ENCODE measurements at places on chromosomes 7 and 10.

DNA sequence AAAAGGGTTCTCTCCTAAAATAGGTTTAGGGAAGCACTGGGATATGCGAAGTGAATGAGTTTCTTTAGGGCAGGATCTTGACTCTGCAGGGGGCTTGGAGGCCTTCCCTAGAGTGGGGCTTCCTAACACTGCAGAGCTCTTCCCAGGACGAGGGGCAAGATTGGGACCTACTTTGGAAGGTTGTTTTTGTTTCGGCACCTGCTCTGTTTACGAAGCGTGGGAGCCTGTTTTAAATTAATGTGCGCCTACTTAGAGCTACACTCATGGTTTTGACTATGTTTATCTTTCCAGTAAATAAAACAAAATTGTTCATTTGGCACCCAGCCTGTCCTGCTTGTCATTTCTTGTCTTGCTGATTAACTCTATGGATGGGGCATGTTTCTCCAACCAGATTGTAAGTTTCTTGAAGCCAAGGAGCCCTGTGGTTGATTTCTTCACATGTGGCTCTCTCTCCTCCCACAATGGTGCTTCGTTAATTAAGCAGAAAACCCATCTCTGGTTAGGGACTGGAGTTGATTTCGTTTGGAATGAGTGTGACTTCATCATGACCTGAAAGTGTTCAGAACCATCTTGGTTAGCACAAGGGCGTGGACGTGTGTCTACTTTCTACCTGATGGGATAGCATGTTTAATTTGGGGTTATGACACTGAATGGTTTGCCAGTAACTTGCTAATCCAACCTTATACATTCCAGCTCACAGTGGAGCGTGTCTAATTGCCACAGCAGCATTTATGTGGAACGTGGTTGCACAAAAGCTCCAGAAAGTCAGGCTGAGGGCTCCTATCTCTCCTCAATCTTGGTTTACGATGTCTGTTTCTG, 98.1 kb downstream of the TCF7L2 start:
- no peak for DNase-seq

DNA sequence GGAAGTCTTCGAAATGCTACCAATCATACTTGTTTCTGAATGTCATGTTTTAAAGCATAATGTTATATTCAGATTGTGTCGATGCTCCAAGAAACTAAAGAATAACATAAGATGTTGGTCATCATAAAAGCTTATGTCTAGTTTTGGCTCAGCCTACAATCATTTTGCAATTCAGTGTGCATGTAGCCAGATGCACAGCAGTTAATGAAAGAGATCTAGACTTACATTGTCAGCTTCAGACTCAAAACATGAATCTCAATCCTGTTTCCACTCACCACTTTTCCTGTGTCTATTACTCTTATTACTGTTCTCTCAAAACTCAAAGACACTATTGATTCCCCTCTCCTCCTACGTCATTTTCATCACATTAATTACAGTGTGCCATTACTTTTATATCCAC, 21.4 kb downstream of the TMEM196 start:
- DNase-seq = no peak

- DNase-seq = no peak
Measured at GRCh38 chr7:87608431-87608830, 7.7 kb upstream of the ABCB1 start.

DNA sequence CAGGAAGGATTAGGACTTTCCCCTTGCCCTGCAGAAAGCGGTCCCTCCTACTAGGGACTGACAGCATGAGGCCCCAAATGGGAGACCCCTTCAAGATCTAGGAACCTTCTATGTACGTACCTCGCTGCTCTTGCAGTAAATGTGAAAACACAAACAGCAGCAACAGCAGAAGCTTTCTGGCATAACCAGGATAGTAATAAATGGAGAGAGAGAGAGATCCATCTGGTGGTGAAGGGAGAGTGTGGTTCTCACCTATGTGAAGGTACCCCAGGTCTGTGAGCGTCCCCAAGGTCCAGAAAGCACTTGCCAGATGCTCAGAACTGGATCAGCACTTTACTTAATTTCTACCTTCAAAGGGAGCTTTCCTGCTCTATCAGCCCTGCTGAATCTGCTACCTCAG, 592.7 kb downstream of the PARD3 start:
- DNase-seq = no peak

- DNase-seq = no peak
Measured at GRCh38 chr7:5397736-5398135, 25.9 kb downstream of the TNRC18 start.

DNA sequence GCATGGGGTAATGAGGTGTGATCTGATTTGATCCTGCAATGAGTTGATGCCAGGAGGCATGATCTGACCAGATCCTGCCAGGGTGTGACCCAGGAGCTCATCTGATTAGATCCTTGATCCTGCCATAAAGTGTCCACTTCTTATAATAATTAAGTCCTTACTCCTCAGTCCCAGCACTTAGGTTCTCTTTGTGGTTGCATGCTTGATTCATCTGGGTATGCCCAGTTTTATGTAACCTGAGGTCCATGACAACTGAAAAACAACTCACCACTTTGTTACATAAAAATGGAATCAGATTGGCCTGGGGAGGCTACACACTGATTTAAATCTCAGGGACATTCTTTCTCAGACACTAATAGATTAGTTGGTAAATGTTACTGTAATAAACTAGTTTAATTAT, 19.1 kb downstream of the ACADSB start:
- no peak for DNase-seq

DNA sequence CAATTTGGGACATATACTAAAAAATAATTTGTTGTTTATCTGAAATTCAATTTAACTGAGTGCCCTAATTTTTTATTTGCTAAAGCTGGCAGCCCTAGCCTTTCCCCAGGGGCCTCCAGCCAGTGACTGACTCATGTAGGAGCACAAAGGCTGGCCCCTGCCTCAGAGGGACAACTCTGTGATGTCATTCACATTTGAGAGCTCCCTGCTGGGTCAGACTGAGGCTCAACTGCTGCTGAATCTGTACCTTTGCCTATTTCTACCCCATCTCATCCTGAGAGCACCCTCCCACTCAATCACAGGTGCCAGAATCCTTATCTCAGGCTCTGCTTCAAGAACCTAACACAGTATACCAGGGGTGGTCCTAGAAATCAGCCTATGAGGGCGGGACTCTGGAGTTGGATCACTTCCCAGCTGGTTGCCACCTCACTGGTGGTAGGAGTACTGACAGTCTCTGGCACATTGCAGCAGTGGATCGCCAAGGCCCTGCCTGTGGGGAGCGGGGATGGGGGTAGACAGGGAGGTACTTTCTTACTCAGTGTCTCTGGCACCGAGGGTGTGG, 11.6 kb downstream of the GCK start:
- no peak for DNase-seq

DNA sequence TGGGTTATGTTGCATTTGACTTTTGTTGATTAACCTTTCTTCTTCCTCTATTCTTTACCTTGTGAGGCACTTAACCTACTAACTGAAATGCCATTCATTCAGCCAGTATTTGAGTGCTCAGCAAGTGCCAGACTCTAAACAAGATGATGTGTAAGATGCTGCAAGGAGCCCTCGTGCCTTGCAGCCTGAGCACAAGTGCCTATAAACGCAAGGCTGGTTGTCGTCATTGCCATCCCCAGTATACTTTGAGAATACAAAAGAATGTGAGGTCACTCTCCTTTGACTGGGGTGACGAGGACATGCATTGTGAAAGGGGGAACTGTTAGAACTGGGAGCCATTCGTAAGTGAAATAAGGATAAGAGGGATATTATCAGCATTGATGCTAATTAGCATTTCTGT, 103.0 kb downstream of the AUTS2 start:
- no peak for DNase-seq

DNA sequence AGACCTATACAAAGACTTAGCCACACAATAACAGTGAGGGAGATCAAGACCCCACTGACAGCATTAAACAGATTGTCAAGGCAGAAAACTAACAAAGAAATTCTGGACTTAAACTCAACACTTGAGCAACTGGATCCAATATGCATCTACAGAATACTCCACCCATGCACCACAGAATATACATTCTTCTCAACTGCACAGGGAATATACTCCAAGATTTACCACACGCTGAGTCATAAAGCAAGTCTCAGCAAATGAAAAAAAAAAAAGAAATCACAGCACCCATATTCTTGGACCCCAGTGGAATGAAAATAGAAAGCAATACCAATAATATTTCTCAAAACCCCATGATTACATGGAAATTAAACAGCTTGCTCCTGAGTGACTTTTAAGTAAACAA, 680.2 kb downstream of the PCDH15 start:
- no peak for DNase-seq

DNA sequence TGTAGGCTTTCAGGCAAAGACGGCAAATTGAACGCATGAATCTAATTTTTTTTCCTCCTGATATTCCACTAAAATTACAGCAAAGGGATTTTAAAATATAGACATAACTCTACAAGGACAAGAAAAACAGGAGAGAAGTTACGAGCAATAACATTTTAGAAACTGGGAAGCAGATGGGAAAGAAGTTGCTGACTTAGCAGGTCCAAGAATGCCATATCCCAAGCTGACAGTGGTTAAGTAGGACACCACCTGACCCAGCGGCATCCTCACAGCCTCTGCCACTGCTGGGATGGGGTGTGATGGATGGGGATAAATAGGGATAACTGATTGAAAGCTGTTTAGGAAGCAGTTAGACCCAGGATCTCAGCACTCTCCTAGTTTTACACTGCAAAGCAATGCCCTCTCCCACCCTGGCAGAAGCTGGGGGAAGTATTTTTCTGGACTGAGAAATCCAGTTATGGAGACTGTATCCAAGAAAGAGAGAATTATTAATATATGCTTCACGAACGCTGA, 99.3 kb upstream of the LEP start:
- DNase-seq = no peak

GRCh38 chr7:82234457-82235049, 209.0 kb downstream of the CACNA2D1 start:
- DNase-seq = no peak

DNA sequence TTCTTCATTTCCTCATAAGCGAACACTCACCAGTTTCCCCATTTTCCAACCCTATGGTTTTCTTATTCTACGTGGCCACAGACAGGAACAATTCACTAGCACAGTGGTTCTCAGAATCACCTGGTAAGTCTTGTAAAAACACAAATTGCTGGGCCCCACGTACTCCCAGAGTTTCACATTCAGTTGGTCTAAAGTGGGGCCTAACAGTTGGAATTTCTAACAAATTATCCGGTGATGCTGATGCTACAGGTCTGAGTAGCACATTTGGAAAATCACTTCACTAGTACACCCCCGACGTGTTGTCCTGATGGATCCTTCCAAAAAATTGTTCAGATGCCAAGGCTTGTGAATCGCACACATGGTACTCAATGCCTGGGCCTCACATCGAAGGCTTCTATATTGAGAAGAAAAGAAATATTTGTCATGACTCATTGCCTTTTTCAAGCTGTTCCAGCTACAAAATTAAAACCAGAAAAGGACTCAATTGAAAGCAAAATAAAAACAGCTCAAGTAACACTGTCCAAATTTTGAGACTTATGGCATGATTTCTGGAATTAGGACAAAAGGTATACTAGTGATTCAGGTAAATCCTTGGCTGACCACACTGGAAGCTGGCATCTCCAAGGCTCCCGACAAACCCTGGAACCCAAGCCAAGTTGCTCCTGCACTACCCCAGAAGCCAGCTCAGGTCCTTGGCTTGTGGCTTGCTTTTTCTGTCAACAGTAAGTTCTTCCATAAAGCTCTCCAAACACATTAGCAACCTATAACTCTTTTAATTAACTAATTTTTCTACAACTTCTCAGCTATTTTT, 12.9 kb upstream of the VIM start:
- DNase-seq = no peak

DNA sequence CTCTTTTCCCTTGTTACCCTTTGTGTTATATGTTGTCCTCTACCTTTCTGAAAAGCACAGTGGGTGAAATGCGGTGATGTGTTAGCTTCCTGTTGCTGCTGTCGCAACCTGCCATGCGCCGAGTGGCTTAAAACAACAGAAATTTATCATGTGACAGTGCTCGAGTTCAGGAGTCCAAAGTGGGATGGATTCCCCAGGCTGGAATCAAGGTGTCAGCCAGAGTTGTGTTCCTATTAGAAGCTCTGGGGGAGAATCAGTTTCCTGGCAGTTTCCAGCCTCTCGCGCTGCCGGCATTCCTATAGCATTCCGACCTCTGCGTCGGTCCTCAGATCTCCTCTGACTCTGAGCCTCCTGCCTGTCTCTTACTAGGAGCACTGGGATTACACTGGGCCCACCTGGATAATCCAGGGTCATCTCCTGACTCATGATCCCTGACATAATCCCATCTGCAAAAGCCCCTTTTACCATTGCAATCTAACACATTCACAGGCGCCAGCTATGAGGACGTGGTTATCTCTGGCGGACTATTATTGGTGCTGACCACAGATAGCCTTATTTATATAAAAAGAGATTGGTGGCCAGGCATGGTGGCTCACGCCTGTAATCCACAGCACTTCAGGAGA, 207.5 kb downstream of the CUX1 start:
- DNase-seq = no peak

DNA sequence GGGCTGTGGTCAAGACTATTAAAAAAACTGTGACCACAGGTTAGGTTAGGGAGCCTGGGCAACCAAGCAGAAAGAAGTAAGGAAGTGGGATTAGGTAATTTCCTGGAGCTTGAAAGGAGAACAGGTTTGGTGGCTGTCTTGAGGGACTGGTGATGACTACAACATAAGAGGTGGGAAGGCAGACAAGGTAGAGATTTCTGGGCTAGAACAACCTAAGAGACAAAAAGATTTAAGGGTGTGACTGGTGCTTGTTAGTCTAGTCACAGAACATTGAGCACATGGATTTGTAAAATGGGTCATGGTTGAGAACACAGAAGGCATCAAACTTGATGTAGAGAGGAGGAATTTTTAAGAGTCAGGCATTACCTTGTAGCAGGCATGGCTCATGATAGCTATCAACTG, 123.7 kb upstream of the ASAH2 start:
- DNase-seq = no peak

GRCh38 chr7:2054927-2055326, 177.8 kb downstream of the MAD1L1 start:
- DNase-seq = no peak

DNA sequence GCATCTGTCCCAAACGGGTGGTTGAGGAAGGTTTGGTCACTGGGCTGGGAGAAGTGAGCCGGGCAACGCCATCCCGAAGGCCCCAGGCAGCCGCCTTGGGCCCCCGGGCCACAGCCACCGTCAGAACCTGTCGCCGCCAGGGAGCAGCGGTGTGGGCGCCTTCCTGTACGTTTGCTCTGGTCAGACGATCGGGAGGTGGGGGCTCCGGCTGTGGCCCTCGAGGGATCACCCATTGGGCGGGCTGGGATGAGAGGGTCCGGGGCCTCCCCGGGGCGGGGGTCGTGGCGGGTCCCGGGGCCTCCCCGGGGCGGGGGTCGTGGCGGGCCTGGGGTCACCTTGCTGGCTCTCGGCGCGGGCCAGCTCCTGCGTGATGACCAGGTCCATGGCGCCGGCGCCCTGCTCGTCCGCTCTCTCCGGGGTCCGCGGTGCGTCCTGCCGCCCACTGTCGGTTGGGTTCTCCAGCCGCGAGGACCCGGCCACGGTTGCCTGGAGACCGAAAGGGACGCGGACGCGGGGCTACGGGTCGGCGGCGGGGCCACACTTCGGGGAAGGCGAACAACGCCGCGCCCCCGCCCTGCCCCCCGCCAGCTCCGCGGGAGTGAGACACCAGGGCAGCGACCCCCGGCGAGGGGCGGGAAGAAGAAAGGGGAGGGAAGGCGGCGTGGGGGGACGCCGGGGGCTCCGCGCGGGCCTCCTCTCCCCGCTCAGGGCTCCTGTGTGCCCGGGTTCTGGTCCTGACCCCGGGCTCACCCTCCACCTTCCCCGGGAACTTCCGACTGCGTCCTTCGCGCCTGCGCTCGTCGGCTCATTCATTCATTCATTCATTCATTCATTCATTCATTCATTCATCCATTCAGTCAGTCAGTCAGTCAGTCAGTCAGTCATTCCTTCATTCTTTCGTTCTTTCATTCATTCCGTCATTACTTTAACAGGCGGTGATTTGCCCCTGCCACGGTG, at the start of gene CFAP46:
CFAP46 (minus strand) TSS at position 470 of the 957 bp plus-strand sequence; CDS start at position 384, 86 bp downstream.
- DNase-seq = peak; percentile 40
